ENCODE measurements at places on chromosomes 2 and 18.

DNA sequence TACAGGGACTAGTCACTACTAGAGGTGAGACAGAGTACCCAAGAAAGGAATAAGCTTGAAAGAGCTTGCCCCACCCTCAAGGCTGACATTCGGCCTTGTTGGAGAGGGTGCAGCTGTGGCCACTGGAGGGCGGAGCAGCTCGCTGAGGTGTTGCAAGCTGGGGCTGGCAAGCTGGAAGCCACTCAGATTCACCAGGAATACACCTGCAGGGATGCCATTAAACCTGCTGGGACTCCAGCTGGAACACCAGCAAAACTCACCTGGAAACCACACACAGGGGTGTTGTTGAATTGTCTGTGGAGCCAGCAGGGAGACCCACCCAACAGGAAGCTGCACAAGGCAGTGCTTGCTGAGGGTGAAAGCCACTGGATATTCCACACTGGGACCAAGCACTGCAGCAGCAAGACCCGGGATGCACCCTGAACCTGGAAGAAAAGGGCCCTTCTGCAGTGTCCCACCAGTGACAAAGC lies 26.1 kb downstream of the KCTD18 start:
- DNase-seq: peak; percentile 48

GRCh38 chr2:111117598-111118480 lies 2.9 kb upstream of the BCL2L11 start:
- no peak for DNase-seq

- no peak for DNase-seq
Observed at GRCh38 chr2:216029416-216030129, 16.2 kb upstream of the MREG start.

- no peak for DNase-seq
Observed at GRCh38 chr2:226873051-226873620, 37.3 kb downstream of the RHBDD1 start.

- no peak for DNase-seq
Observed at GRCh38 chr2:46663614-46664013, 184.2 kb downstream of the TMEM247 start.

- no peak for DNase-seq
Observed at GRCh38 chr2:202079310-202079709, 6.3 kb downstream of the KIAA2012 start.

- DNase-seq: no peak
Observed at GRCh38 chr2:62321380-62322289, 125.7 kb downstream of the B3GNT2 start.

DNA sequence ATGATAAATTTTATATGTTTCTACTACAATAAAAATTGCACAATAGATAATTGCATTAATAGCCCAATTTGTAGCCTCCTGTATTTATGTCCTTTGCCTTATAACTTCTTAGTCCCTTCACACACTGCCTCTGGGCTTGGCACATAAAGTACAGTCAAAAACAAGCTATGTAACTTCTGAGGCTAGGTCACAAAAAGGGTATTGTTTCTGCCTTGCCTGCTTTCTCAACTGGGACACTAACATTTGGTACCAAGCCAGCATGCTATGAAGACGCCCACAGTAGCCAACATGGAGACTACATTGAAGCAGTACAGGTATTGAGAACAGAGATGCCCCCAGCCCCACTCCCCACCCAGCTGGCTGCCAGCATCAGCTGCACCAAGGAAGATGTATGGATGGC lies 5.4 kb upstream of the SLC3A1 start:
- no peak for DNase-seq

- DNase-seq: no peak
Observed at GRCh38 chr2:207791579-207792243, 22.0 kb upstream of the FZD5 start.

DNA sequence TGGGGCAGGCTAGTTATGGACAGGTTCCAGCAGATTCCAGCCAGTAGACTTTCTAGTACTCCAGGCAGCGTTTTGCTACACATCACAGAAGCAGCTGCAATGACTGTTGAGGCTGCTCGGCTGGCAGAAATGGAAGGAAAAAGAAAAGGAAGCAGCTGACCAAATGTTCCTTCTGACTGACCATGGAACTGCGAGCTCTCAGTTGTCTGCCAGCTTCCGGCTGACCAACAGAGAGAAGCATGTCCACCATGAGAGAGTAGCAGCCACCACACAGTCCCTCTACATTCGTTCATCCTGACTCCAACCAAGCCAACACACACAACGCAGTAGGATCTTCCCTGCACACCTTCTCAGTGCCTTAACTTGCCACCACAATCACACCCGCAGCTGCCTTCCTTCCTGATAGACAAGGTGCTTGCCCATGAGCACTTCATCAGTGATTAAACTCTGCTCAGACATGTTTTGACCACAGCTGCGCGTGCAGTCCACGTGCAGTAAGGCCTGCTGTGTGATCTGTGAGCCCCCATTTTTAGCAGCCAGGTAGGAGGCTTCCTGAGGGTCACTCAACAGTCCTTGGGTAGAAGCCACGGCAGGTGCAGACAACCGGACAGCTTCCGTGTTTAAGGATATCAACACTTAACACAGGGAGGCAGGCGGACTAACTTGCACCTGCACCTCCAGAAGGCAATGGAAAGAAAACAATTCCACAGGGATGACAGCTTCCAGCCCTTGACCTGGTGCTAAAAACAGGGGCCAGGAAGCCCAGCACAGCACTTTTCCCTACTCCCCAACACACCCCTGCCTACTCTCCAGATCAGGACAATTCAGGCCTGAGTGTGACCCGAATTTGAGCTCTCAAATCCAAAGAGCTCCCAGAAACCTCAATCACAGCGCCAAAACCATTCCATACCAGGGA lies 996 bp downstream of the TGFBRAP1 start:
- no peak for DNase-seq

GRCh38 chr2:160534996-160535395 lies 41.4 kb upstream of the RBMS1 start:
- no peak for DNase-seq

- DNase-seq: no peak
Observed at GRCh38 chr2:217919204-217919603, 83.6 kb downstream of the TNS1 start.

GRCh38 chr18:70461323-70462077 lies 172.7 kb downstream of the SOCS6 start:
- DNase-seq: no peak

DNA sequence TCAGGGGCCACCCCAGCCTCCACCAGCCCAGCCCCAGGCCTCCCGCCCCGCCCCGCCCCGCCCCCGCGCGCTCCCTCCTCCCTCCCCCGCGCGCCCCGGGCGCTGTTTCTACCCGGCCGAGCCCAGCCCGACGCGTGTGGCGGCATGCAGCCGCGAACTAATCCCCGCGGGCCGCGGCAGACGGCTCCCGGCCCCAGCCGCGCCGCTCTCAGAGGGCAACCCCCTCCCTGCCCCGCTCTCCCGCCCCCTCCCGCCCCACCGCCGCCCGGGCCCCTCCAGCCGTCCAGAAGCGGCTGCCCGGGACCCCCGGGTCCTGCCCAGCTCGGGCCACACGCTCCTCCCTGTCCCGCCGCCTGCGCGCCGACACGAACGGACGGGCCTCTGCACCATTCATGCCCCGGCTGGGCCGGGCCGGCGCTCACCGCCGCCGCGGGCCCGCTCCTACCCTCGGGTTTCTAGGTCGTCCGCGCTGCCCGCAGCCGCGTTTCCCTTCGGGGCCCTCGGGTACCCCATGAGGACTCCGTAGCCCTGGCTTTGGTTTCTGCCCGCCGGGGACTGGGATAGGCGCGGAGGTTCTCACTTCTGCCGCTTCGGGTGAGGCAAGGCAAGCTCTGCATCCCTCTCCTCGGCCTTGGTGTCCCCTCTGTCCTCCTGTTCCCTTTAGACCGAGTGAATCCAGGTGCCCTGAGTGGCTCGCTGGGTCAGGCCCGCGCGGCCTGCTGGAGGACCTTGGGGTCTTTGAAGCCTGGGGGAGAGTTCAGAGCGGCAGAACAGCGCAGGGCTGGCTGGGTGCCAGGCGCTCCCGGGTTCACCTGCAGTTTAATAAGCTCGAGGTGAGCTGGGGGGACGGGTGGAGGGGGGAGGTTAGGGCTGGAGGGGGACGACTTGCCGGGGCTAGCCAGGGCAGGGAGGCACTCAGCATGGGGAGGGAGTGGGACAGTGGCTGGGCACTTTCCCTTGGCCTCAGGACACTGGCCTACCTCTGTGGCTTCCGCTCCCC lies 3.1 kb downstream of the WNT10A start:
- DNase-seq: peak; percentile 61

DNA sequence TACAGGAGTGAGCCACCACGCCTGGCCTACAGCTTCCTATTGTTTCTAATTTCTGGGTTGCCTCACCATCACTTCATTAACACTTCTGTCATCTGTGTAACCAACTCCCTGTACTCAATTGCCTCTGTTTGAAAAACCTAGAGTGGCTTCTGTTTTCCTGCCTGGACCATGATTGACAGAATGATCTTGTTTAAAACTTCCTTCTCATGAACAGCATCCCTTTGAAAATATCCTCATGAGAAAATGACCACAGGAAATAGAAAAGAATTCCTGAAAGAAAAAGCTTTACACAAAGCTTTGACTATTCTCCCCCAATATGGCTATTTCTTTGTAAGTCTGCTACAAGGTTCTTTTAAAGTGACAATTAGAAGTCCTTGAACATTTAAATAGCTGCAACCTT lies 672.3 kb downstream of the ARHGAP15 start:
- DNase-seq: no peak

GRCh38 chr2:191612496-191612895 lies 65.4 kb upstream of the NABP1 start:
- no peak for DNase-seq

DNA sequence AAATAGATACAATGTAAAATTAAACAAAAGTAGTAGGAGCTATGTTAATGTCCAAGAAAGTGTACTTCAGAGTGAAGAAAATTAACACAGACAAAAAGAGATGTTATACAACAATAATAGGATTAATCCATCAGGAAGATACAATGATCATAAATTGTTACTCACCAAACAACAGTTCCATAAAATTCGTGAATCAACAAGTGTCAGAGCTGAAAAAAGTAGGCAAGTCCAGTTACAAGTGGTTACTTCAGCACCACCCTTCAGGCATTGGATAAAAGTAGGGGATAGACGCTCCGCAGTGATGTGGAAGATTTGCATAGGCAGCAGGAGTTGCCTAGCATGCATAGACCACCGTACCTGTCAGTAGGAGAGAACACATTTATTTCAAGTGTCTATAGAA lies 77.8 kb downstream of the ATP9B start:
- no peak for DNase-seq

DNA sequence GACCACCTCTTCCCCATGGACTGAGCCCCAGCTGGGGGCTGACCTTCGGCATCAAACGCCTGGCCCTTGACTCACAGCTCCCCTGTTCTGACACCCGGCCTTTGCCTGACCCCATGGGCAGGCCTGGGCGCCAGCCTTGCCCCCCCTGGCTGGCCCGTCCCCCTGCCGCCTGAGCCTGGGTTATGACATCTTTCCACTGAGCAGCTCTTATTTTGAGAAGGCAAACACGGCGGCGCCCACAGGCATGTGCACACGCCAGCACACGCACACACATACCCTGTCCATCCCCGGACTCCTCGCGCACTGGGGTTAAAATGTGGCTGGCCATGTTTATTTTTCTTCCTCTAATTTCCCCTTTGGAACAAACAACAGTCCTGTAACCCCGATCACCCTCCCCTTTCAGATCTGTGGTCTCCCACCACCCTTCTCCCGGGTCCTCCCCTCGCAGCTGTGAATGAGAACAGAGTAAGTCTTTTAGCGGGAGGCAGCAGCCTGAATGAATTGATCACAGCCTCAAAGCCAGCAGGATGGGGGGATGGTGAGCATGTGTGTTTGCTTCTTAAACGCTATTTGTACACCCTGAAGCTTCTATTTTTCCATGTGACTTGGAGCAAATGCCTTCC lies 11.8 kb upstream of the ATOH8 start:
- peak; percentile 93 for DNase-seq

- no peak for DNase-seq
Observed at GRCh38 chr2:172345956-172346555, 81.3 kb upstream of the ITGA6 start.

DNA sequence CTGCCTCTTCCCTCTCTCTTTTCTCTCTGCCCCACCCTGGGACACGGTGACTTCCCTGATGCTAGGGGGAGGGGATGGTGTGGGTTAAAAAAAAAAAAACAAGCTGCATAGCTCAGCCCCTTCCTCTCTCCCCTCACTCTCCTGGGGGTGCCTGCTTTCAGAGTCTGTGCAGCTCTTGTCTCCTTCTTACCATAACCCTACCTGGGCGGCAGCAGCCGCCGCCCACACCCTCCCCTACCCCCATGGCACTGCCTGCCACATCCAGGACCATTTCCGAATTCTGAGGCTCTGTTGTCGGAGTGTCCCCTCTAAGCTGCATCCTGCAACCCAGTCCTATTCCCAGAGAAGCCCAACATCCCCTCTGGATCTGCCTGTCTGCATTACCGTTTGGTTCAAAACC lies 16.0 kb downstream of the TTC32 start:
- DNase-seq: no peak

GRCh38 chr18:59712311-59712710 lies 15.1 kb upstream of the CCBE1 start:
- peak; percentile 72 for DNase-seq

- no peak for DNase-seq
Observed at GRCh38 chr18:25137197-25137472, 214.8 kb downstream of the ZNF521 start.

- DNase-seq: no peak
Observed at GRCh38 chr18:54316071-54316820, 41.4 kb downstream of the STARD6 start.
